GM23248 (cell line): ENCODE measurements at places on chromosomes 2 and 18. TPM values are rescaled to one million over a fixed set of nuclear protein-coding genes. Genes with fewer than 3 reads are reported as not detected.

The CCDC74A gene
- total RNA-seq = 11.5 and 15.0 TPM in 2 replicates

The NOSTRIN gene
- 0.54 TPM in 1 of 2 replicates, not detected in the other for total RNA-seq

The GALR1 gene
- total RNA-seq = not detected in 2 replicates

The ACADL gene
- total RNA-seq = not detected in 2 replicates

The VWA3B gene
- total RNA-seq = not detected in 2 replicates

The REG3A gene
- not detected in 2 replicates for total RNA-seq

The DSEL gene
- total RNA-seq = 126 and 132 TPM in 2 replicates

The RANBP2 gene
- 47.8 and 51.7 TPM in 2 replicates for total RNA-seq

The SPRED2 gene
- 8.5 and 19.7 TPM in 2 replicates for total RNA-seq

The SULT1C2 gene
- not detected in 2 replicates for total RNA-seq

The GRP gene
- not detected in 2 replicates for total RNA-seq

The CCDC68 gene
- total RNA-seq = 0.11 TPM in 1 of 2 replicates, not detected in the other

The PSMA8 gene
- total RNA-seq = not detected in 2 replicates

The SGPP2 gene
- not detected in 2 replicates for total RNA-seq

The GAD1 gene
- total RNA-seq = 0.13 and 2.6 TPM in 2 replicates

The AGPS gene
- 32.6 and 36.7 TPM in 2 replicates for total RNA-seq

The ALLC gene
- not detected in 2 replicates for total RNA-seq

The ELOA2 gene
- not detected in 2 replicates for total RNA-seq

The GULP1 gene
- 11.1 and 11.9 TPM in 2 replicates for total RNA-seq

The NEU4 gene
- total RNA-seq = not detected in 2 replicates

The CHST9 gene
- not detected in 2 replicates for total RNA-seq
